ENCODE measurements at places on chromosomes 6 and 20.
A peak's percentile ranks its signal among the peaks of the same experiment; 100 is the strongest.

- DNase-seq: peak; percentile 12
Observed at GRCh38 chr6:94052749-94053148, 633.4 kb upstream of the EPHA7 start.

- DNase-seq: no peak
Observed at GRCh38 chr6:98498144-98498775, 336.1 kb upstream of the POU3F2 start.

DNA sequence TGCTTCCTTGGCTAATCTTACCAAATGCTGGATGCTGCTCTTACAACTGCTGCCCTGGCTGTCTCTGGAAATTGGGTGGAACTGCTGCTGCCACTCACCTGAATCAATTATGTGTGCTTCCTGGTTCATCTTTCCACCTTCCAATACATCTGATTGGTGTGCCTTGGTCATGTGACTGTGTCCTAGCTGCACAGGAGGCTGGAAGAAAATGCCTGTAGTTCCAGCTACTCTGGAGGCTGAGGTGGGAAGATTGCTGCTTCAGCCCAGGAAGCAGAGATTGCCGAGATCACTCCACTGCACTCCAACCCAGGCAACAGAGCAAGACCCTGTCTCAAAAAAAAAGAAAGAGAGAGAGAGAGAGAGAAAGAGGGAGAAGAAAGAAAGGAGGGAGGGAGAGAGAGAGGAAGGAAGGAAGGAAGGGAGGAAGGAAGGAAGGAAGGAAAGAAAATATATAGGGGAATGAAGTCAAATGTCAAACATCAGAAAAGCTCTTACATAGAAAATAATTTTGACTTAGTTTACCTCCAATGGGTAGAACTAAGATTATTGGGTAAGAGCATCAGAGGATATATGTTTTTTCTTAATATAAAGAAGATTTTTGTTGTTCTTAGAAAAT, 14.1 kb upstream of the PPARD start:
- DNase-seq: no peak

DNA sequence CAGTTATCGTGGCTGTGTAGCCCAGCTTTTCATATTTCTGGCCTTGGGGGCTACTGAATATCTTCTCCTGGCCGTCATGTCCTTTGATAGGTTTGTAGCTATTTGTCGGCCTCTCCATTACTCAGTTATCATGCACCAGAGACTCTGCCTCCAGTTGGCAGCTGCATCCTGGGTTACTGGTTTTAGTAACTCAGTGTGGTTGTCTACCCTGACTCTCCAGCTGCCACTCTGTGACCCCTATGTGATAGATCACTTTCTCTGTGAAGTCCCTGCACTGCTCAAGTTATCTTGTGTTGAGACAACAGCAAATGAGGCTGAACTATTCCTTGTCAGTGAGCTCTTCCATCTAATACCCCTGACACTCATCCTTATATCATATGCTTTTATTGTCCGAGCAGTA, 475 bp downstream of the OR2B6 start:
- DNase-seq: no peak

DNA sequence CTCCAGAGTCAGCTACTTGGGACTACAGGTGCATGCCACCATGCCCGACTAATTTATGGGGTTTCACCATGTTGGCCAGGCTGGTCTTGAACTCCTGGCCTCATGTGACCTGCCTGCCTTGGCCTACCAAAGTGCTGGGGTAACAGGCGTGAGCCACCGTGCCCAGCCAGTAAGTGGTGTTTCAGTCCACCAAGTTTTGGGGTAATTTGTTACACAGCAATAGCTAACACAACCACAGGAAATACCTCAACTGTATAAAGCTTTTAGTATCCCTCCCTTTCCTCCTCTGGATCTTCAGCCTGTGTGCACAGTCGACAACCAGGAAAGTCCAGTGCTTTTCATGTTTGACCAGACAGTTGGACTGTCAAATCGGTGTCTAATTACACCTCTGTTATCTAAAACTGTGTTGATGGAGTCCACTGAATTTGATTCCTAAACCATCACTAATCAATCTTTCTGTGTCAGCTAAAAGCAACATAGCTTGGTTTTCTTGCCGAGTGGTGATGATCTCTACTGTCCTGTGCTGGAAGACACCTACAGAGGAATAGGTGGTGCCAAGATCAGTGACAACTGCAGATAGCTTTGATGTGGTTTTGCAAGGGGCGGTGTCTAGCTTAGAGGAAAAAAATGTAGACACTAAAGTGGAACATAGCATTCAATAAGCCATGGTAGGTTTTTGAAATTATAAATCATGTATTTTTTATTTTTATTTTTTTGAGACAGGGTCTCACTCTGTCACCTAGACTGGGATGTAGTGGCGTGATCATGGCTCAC, 22.2 kb upstream of the ZBTB2 start:
- no peak for DNase-seq

GRCh38 chr6:39077882-39078594, 29.5 kb downstream of the GLP1R start:
- DNase-seq: no peak

- no peak for DNase-seq
Observed at GRCh38 chr6:16602035-16602434, 159.2 kb downstream of the ATXN1 start.

- DNase-seq: no peak
Observed at GRCh38 chr6:66725670-66726069, 1018.6 kb upstream of the EYS start.

DNA sequence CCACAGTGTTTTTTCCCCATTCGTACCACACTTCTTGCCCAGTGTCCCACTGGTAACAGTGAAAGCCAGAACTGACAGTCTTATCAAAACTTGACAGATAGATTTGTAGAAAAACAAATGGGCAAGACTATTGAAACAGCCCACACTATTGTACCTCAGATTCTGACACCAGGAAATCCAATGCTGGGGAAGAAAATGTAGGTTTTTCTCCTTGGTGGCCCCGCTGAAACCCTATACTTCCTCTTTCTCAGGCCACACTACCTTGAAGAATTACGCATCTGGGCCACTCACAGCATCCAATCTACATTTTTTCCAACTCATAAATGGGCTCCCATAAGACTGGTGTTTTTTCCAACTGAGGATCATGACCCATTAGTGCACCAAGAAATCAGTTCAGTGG, 90.9 kb upstream of the HDDC2 start:
- no peak for DNase-seq

DNA sequence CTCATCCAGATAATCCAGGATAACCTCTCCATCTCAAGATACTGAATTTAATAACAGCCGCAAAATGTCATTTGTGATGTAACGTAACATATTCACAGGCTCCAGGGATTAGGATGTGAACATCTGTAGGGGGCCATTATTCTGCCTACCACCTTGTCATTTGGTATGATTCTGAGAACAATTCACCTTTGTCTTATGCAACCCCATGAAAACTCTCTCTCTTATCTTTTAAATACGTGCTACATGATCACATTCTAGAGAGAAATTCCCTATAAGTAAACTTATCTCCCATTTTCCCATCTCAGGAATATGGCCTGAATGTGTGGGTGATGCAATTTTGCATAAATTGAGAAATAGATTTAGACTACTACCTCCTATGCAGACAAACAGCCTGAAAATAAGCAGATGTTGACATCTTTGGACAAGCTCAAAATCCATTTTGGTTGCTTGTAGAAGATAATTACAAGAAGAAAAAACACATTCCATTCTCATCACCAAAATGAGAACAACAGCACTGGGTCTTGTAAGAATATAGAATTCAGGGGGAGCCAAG, 255.4 kb upstream of the STXBP5 start:
- no peak for DNase-seq

- DNase-seq: no peak
Observed at GRCh38 chr6:73108949-73109348, 116.3 kb downstream of the KHDC1L start.

DNA sequence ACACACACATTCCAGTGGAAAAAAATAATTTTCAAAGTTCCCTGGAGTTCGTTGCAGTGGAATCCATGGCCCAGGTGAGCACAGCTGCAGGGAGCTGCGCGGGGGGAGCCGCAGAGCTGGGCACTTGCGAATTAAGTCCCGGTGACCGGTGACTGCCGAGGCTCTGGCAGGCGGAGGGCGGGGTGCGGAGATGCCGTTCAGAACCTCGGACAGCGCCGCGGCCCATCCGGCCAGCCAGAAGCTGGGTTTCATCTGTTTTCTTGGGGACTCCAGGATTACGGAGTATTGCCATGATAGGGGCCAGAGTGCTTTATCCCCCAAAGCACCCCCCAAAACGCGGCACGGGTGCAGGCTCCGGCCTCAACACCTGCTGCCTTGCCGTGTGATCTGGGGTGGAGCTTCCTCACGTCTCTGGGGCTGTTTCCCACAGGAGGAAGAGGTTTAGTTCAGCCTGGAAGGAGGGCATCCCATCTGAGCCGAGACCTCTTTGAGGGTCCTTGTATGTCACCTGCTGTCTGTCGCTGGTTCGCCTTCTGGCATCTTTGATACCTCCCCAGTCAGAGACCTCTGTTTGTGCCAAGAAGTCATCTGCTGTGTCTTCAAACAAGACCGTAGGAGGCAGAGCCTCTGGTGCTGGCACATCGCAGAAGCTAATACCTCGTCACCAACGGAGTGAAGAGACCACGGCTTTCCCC, 99.4 kb downstream of the YTHDF1 start:
- DNase-seq: no peak

- DNase-seq: no peak
Observed at GRCh38 chr6:106727480-106728149, 98.2 kb downstream of the QRSL1 start.

DNA sequence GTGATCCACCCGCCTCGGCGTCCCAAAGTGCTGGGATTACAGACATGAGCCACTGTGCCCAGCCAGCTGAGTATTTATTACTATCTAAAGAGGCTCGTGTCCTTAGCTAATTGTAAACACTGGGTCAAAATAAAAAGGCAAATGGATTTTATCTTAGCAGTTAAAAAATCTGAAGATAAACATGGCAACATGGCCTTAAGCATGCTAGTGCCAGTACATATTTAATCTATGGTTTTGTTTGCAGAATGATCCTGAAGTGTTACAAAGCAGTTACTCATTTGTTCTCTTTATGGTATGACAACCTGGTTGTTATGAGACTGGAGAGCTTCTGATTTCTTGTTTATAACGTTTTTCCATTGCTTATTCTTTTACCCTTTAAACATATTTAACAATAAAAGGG, 3.9 kb upstream of the KIAA0408 start:
- no peak for DNase-seq

DNA sequence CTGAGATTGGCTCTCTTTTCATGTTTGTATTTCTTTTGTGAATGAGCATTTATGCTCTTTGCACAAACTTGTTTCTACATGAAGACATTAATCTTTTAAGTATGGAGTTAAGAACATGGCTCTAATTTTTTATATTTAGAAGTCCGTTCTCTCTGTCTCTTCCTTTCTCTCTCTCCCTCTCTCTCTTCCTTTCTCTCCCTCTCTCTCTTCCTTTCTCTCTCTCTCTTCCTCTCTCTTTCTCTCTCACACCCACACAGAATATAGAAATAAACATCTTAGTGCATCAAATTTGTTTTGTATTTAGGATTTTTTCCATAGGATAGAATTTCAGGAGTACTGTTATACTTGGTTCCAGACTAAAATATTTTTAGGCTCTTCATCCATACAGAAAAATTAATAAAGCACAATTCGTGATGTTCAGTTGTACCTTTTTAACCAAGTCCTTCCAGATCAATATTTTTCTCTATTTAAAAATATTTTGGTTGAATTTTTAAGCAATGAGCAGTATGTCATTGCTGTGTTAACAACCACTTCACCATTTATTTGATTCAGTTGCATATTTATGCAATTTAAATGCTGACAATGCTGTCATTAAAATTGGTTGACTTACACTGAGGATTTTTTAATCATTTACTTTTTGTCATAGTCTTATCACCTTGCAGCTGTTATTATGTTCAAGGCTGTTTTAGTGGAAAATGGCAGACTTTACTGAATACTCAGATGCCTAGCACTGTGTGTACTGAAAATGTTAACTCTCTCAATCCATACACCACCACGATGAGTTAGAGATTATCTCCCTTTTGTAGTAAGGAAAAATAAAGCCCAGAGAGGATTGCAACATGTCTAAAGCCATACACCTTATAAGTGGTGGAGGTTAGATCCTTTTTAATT, 112.4 kb upstream of the MAP7 start:
- DNase-seq: no peak

- no peak for DNase-seq
Observed at GRCh38 chr6:104633125-104633524, 226.6 kb downstream of the HACE1 start.

GRCh38 chr20:62551407-62552323, 75.9 kb upstream of the GATA5 start:
- DNase-seq: no peak

- no peak for DNase-seq
Observed at GRCh38 chr6:168616816-168617765, 176.1 kb downstream of the SMOC2 start.

DNA sequence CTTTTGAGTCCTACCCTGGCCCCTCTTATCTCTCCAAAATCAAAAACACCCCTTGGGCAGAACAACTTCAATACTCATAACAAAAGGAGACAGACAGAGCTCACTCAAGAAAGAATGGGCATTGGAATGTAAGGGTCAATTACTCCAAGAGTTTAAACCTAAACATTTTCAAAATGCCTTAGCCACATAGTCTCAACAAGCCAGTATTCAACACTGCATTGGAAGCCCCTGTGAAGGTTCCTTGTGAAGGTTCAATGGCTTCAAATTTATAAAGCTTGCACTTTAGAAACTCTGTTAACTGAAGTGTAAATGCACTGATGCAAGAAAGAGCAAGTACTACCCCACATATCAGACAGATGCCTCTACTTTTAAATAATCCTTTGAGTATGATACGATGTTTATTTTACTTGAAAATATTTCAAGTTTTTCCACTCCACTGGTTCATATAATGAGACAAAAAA, 139.1 kb upstream of the LAMP5 start:
- DNase-seq: no peak

DNA sequence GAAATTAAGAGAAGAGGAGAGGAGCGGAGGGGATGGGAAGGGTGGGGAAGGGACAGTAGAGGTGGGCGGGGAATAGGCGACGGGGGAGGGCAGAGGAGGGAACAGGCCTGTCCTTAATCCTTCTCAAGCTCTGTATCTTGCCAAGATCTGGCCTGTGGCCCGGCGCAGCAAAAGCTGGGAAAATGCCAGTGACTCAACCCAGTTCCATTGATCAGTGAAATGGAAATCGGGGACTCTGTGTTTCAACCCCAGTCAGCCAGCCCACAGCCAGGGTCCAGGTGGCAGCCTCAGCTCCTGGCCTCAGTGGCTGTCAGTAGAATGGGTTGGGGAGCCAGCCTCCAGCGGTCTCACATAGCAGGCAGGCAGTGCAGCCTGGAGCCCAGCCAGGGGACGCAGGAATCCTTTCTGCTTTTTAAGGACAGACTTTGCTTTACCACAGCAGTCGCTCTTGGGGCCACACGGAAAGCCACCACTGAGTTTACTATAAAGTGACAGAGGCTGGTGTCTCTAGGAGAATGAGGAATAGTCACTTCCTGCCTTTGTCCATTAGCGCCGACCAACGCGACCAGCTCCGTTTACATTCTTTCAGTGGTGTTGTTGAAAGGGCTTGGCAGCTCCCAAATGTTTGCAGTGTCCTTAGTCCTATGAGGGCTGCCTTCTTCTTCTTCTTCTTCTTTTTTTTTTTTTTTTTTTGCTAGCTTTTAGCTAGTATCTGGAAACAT, 128.0 kb downstream of the RIN2 start:
- no peak for DNase-seq
